MCF 10A (cell line): ENCODE measurements at places on chromosomes 1 and 21.

DNA sequence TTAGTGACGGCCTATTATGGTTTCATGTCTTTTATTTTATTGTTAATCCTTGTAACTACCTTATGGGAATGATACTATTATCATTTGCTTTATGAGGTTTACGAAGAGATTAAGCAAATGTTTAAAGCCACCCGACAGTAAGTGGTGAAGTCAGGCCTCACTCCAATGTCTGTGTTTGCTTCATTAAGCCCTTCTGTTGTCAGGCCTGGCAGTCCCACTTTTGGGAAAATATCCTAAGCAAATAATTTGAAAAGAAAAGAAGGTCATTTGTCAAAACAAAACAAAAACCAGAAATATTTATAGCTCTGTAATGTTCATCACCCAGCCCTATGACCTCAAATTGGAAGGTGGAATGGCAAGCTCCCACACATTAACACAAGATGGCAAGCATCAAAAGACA, 40.7 kb upstream of the USP24 start:
- H3K27me3 ChIP-seq = no peaks in the 10 kb centered on the region
- H3K4me3 ChIP-seq = no peak overlapping the region
- peaks cover 6% of the 10 kb centered on the region for H3K4me1 ChIP-seq
- no peaks in the 10 kb centered on the region for H3K36me3 ChIP-seq
- H3K27ac ChIP-seq = no peak overlapping the region

DNA sequence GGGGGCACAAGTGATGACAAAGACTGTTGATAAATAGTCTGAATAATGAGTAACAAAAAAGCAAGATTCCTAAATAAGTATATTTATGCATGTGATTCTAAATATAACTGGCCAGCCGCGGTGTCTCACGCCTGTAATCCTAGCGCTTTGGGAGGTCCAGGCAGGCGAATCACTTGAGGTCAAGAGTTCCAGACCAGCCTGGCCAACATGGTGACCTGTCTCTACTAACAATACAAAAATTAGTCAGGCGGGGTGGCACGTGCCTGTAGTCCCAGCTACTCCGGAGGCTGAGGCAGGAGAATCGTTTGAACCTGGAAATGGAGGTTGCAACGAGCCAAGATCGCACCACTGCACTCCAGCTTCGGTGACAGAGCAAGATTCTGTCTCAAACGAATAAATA, 161.5 kb downstream of the TOMM20 start:
- H3K27me3 ChIP-seq = no peaks in the 10 kb centered on the region
- H3K4me1 ChIP-seq = peaks cover 50% of the 10 kb centered on the region
- H3K27ac ChIP-seq = no peak overlapping the region
- DNase-seq = no peak
- H3K4me3 ChIP-seq = no peak overlapping the region
- H3K36me3 ChIP-seq = no peaks in the 10 kb centered on the region

- H3K4me3 ChIP-seq = no peak overlapping the region
- no peaks in the 10 kb centered on the region for H3K4me1 ChIP-seq
- no peak for DNase-seq
Observed at GRCh38 chr1:55789466-55789865, 574.3 kb upstream of the USP24 start.

DNA sequence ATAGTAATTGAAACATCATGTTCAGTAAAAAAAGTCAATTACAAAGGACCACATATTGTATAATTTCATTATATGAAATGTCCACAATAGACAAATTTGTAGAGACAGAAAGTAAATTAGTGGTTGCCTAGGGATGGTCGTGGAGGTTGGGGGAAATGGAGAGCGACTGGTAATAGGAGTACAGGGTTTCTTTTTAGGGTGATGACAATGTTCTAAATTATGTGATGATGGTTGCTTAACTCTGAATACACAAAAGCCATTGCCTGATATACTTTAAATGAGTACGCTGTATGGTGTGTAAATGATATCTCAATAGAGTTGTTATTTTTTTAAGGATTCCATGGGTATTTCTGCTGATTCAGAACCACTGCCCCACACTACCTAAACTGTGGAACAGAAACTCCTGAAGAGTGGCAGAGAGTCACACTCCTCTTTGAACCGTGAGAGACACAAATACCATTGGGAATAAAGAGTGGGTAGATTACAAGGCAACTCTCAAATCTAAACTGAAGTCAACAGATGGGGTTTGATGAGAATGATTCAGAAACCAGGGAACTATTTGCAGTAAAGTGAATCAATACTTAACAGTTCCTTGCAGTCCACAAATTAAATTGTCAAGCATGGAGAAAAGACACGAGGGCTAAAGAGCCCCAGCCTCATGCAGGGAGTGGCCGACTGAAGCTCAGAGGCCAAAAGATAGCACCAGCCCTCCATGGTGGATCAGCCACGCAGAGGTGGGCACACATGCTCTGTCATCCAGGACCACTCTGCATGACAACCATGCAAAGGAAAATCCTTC, 118.0 kb downstream of the CAPN8 start:
- no peak overlapping the region for H3K27ac ChIP-seq
- peaks cover 6% of the 10 kb centered on the region for H3K4me1 ChIP-seq
- H3K27me3 ChIP-seq = no peaks in the 10 kb centered on the region
- no peak overlapping the region for H3K4me3 ChIP-seq
- DNase-seq = no peak

DNA sequence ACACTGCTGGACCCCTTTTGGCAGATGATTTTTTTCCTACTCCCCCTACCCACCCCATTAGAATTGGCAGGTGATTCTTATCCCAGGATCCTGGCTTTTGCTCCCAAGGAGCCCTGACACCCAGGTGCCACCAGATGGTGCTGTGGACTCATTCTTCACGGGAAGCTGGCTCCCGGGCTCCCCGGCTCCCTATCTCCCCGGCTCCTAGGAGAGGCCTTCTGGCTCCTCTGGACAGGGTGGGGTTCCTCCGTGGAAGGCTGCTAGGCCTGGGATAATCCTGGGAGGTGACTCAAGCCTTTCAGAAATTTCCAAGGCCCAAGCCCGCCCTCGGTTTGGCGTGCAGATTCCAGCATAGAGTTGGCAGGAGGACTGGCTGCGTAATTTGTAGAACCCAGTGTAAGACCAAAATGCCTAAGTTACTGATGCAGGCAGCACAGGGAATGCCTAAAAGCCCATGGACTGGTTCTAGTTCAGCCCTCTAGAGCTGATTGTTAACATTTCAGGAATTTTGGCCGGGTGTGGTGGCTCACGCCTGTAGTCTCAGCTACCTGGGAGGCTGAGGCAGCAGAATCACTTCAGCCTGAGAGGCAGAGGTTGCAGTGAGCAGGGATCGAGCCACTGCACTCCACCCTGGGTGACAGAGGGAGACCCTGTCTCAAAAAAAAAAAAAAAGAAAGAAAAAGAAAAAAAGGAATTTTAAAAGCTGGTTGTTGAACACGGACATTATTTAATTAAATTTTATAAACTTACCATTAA, 6.8 kb upstream of the BSDC1 start:
- no peaks in the 10 kb centered on the region for H3K27me3 ChIP-seq
- H3K36me3 ChIP-seq = no peaks in the 10 kb centered on the region
- H3K4me1 ChIP-seq = peaks cover 6% of the 10 kb centered on the region
- H3K27ac ChIP-seq = peak overlapping the region; percentile 67
- DNase-seq = peak; percentile 90
- no peak overlapping the region for H3K4me3 ChIP-seq

- H3K27ac ChIP-seq = peak overlapping the region; percentile 94
- no peak for DNase-seq
- H3K36me3 ChIP-seq = peaks cover 19% of the 10 kb centered on the region
Observed at GRCh38 chr1:153539395-153540093, 1.2 kb downstream of the S100A5 start.

GRCh38 chr1:15885701-15886610, 38.4 kb downstream of the SPEN start:
- H3K36me3 ChIP-seq = peaks cover 19% of the 10 kb centered on the region
- no peaks in the 10 kb centered on the region for H3K27me3 ChIP-seq
- peak overlapping the region; percentile 74 for H3K4me3 ChIP-seq
- DNase-seq = peak; percentile 94
- H3K4me1 ChIP-seq = peaks cover 18% of the 10 kb centered on the region

DNA sequence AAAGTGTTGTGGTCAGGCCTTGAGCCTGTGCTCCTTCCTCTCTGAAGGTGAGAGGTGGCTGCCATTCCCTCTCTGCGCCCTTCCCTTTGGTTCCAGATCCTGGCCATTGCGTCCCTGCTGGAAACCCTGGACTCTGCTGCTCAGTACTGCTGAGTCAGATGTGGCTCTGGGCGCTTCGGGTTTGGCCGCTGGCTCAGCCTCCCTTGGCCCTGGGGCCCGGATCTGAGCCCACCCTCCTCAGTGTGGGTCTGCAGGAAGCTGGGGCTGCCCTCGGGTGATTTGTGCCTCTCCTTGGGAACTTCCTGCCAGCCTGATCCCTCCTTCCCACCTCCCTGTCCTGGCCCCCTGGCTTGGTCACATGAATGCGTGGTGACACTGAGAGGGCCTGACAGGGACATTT, 32.2 kb downstream of the QSOX1 start:
- no peak overlapping the region for H3K4me3 ChIP-seq
- H3K4me1 ChIP-seq = no peaks in the 10 kb centered on the region
- H3K27me3 ChIP-seq = no peaks in the 10 kb centered on the region
- DNase-seq = no peak
- peaks cover 84% of the 10 kb centered on the region for H3K36me3 ChIP-seq

GRCh38 chr1:118983558-118984041, 4.5 kb downstream of the TBX15 start:
- no peaks in the 10 kb centered on the region for H3K27me3 ChIP-seq
- no peak for DNase-seq
- H3K27ac ChIP-seq = no peak overlapping the region
- no peak overlapping the region for H3K4me3 ChIP-seq

DNA sequence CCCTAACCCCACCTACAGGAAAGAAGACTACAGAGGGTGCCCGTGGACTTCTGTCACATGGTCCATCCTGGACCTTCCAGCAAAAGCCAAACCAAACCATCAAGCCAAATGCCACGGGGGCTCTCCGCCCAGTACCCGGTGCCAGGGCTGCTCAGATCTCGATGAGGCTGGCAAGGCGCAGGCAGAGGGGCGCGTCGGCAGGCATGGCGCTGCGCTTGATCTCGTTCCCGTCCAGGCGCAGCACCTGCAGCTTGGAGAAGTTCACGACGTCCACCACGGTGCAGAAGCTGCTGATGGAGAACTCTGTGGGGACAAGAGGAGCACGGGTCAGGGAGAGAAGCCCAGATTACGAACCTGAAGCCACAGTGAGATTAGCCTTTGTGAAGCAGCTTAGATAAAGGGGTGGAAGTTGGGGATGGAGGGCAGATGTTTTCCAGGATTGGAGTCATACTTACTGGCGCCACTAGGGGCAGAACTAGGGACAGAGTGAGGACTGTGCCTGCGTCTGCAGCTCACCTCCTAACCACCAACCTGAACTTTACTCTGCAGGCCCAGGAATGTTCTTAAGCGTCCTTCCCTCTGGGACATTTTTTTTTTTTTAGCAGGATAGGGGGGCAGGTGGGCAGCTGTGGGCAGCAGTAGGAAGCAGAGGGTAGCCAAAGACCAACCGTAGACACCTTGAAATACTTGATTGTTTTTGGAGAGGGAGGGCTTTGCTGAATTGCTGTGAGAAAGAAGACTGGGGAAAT, 8.6 kb downstream of the FMOD start:
- DNase-seq = peak; percentile 77
- no peak overlapping the region for H3K4me3 ChIP-seq
- peaks cover 78% of the 10 kb centered on the region for H3K27me3 ChIP-seq
- H3K4me1 ChIP-seq = peaks cover 6% of the 10 kb centered on the region

DNA sequence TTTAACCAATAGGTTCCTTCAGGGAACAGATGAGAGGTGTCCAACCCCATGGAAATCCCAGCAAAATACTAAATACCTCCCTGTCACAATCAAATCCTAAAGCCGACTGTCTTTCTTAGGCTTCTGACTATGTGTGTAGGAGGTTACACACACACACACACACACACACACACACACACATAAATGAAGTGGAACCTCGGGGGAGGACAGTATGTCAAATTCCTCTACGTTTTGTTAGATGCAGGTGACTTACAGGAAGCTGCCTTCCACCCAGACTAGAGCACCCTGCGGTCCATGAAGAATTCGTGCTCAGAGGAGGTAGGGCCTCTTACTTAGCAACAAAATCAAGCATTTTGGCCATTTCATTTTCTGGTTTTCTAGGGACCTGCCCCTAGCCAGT, 16.4 kb downstream of the RSPH1 start:
- no peak overlapping the region for H3K4me3 ChIP-seq
- no peaks in the 10 kb centered on the region for H3K36me3 ChIP-seq
- DNase-seq = no peak
- H3K27me3 ChIP-seq = no peaks in the 10 kb centered on the region

GRCh38 chr1:153880962-153881361, 41.8 kb downstream of the GATAD2B start:
- peak; percentile 85 for DNase-seq
- H3K4me3 ChIP-seq = no peak overlapping the region
- peaks cover 19% of the 10 kb centered on the region for H3K36me3 ChIP-seq
- H3K27ac ChIP-seq = no peak overlapping the region

DNA sequence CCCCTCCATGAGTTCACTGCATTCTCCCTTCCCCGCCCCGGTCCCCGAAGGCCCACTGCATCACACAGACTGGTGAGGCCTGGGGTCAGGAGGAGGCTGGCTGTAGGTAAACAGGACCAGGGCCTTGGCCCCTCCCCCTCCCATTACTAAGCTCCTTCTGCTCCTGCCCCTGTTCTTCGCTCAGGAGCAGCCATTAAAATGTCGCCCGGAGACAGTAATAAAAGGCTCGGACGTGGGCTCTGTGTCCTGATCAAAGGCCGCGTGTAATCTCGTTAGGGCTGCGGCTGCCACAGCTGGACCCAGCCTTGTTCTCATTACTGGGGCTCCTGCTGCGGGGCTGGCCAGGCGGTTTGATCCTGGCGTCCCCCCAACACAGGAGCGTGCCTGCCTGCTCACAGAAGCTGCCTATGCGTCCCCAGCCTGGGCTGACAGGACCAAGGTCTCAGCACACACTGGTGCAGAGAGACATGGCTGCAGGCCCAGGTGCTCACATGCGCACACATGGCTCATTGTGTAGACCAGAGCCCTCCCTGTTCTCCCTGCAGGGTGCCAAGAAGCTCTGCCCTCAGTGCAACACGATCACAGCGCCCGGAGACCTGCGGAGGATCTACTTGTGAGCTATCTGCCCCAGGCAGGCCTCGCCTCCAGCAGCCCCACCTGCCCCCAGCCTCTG, 24.0 kb downstream of the TMEM53 start:
- H3K4me1 ChIP-seq = no peaks in the 10 kb centered on the region
- no peak overlapping the region for H3K27ac ChIP-seq
- H3K36me3 ChIP-seq = peaks cover 33% of the 10 kb centered on the region
- H3K27me3 ChIP-seq = no peaks in the 10 kb centered on the region
- no peak for DNase-seq
- H3K4me3 ChIP-seq = no peak overlapping the region
